ENCODE measurements at places on chromosomes 13 and 19. TPM values are rescaled to one million over a fixed set of nuclear protein-coding genes. Genes with fewer than 3 reads are reported as not detected.

Gene LRRC8E
- 4.1 TPM for total RNA-seq

Gene AXL
- 57.3 TPM for total RNA-seq

Gene KASH5
- total RNA-seq: not detected

Gene CEACAM6
- total RNA-seq: 61.6 TPM

Gene RGS9BP
- 0.20 TPM for total RNA-seq

Gene PGLYRP1
- not detected for total RNA-seq

Gene FLT3LG
- total RNA-seq: 10.2 TPM

Gene ZNF491
- 3.9 TPM for total RNA-seq

Gene FAM187B
- not detected for total RNA-seq

Gene TSPAN16
- not detected for total RNA-seq

DNA sequence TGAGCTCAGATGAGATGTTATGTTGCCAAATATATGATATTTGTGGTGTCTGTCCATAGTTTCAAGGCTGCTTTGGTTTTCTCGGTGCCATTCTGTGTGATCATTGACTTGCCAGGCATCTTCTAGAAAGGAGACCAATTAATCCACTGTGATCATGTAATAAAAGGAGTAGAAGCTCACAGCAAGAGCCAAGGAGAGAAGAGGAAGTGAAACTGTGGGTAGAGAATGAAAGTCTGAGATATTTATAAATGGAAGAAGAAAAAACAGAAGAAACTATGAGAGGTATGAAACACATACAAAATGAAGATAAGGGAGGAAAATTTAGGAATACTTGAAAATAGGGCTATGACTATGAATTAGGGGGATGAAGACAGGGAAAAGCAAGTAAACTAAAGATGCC is 11.1 kb upstream of the ZNF613 start:
- no peak for DNase-seq

- no peak for DNase-seq
Measured at GRCh38 chr19:42114412-42114811, 17.8 kb downstream of the POU2F2 start.

DNA sequence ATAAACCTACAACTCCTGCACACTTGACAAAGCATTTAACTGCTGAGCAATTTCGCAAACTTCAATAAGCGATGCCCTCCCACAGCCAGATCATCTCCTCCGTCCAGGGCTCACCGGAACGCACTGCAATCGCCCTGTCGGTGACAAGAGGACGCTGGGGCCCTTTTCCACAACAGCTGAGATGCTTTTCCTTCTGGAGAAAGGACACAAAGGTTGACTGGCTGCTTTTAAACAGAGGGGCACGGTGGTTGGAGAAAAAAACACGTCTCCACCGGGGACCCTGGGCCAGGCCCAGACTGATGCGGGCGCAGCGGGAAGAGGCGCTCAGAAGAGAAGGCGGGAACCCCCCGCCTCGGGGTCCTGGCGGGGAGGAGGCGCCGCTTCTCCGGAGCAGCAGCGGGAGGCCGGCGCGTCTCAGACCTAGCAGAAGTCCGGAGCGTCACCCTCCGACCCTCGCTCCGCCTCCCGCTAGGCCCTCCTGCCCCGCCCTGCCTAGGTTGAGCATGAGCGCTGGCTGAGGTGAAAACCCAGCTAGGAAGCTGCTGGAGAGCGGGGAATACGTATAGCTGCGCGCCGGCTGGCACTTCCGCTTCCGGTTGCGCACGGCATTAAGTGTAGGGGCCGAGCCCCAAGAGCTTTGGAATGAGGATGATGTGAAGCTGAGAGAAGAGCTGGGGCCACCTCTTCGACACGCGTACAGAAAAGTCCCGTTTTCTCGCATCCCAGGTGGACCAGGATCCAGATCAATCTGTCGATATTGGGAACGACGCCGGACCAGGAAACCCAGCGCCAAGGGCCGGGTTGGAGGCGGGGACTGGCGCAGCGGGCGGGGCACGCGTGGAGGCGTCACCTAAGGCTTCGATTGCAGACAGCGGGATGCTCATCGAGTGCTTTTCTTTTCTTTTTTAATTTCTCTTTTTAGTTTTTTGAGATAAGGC is at the start of gene ZNF846:
Gene ZNF846, minus strand, starts transcription at position 564 of the 938 bp plus-strand sequence. CDS start 3,788 bp downstream, outside the sequence.
- DNase-seq: peak; percentile 95

DNA sequence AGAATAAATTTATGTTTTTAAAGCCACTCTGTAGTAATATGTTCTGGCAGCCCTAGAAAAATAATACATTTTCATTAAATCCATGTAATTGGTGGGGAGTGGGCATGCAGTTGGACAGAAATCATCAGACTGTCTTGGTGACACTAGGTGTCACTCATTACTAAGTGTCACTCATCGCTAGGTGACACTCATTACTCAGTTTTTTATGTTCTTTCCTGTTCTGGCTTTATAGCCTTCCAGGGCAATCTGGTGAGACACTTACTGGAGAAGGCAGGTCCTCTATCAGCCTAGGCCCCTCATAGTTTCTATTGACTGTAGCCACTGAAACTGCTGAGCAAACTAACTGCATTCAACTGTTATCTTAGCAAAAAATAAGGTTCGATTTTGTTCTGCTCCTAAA is 542.1 kb downstream of the SLITRK1 start:
- no peak for DNase-seq

DNA sequence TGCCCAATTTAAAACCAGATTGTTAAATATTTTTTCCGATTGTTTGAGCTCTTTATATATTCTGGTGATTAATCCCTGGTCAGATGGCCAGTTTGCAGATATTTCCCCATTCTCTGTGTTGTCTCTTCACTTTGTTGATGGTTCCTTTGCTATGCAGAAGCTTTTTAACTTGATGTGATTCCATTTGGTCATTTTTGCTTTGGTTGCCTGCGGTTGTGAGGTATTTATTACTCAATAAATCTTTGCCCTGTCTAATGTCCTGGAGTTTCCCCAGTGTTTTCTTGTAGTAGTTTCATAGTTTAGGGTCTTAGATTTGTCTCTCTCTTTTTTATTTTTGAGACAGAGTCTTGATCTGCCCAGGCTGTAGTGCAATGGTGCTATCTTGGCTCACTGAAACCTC is 23.8 kb upstream of the LMO7 start:
- no peak for DNase-seq

- no peak for DNase-seq
Measured at GRCh38 chr19:41330481-41330880, 20.5 kb downstream of the CCDC97 start.

DNA sequence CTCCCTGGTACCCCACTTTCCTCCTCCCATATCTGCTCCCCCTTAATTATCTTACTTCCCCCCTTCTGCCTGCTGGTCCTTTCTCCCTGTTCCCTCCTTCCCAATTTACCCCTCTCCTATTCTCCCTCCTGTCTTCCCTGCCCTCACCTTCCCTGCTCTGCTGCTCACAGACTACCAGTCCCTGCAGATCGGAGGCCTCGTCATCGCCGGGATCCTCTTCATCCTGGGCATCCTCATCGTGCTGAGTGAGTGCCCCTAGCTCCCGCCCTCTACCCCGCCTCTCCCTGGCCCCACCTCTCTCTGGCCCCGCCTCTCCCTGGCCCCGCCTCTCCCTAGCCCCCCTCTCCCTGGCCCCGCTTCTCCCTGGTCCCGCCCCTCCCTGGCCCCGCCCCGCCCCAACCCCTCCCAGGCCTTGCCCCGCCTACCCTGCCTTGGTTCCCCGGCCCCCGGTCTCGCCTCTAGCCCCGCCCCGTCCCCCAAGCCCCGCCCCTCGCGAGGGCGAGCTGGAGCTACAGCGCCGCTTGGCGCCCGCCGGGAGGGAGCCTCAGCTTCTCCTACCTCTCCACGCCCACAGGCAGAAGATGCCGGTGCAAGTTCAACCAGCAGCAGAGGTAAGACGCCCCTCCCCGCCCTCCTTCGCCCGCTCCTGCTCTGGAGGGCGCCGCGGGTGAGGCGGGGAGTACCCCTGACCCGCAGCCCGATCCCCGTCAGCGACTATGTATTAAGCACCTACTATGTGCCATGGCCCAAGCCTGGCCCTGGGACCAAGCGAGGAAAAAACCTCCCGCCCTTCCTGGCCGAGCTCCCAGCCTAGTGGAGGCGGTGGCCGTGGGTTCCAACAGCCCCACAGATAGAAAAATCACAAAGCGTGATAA is 1.9 kb upstream of the FXYD7 start:
- DNase-seq: peak; percentile 92

GRCh38 chr13:66087269-66087710 is 1142.8 kb downstream of the PCDH9 start:
- no peak for DNase-seq

DNA sequence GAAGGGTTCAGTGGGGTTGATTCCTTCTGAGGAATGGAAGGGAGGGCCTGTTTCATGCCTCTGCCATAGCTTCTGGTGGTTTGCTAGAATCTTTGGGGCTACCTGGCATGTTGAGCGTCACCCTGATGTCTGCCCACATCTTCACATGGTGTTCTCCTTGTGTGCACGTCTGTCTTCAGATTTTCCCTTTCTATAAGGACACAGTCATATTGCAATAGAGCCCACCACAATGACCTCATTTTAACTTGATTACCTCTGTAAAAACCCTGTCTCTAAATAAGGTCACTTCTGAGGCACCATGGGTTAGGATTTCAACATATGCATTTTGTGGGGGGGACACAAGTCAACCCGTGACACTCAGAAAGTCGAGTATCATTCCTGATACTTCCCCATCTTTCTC is 257.9 kb downstream of the COG6 start:
- DNase-seq: no peak

DNA sequence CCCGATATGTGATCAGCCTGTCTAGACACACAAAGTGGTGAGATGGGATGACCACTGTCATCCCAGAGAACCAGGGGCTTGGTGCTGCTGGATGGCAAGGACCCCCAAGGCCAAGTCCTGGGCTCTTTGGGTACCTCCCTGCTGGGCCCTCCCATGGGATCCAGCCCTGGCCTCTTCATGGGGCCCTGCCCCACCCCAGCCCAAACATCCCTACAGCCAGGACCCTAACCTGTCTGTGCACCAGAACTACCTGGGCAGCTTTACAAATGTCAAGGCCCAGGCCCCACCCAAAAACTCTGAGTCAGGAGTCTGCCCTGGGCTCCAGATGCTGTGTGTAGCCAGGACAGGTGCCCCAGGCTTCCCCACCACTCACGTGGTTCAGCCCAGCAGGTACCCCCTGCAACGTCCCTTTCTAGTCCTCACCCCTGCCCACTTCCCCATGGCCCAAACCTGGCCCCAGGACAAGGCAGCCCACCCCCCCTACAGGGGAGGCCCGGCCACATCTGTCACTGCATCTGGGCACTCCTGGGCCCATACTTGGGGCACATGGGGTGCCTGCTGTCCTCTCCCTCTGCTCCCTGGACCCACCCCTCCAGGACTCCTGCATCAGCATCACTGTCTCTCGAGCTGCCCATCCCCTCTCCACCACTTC is 233.5 kb downstream of the TUBA3C start:
- DNase-seq: no peak

- DNase-seq: no peak
Measured at GRCh38 chr13:78341032-78341431, 262.3 kb downstream of the POU4F1 start.

GRCh38 chr19:11887611-11888531 is at the start of gene ZNF69:
ZNF69 (plus strand) TSS chr19:11887782; CDS start chr19:11887924, 142 bp downstream.
- peak; percentile 93 for DNase-seq

All from mucosa of gallbladder (tissue), 1 donor.